T-helper 17 cell (primary cell): ENCODE measurements at places on chromosomes 2 and 18. TPM values are rescaled to one million over a fixed set of nuclear protein-coding genes. Genes with fewer than 3 reads are reported as not detected.
A peak's percentile ranks its signal among the peaks of the same experiment; 100 is the strongest.

DNA sequence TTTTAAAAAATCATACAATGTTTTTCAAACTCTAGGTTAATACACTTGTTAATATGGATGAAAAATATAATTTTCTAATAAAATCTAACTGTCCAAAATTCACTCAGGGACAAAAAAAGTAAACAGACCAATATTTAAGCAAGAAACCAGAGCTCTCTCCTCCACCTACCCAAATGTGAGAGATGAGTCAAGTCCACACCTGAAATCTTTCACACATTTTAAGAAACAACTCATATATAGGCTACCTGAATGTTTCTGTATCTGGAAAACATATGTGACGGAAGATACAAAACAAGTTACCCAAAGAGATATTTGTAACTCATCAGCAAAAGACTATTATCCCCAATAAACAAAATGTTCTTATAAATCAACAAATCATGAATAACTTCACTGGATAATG lies 20.2 kb downstream of the ZNF516 start:
- no peak for DNase-seq

DNA sequence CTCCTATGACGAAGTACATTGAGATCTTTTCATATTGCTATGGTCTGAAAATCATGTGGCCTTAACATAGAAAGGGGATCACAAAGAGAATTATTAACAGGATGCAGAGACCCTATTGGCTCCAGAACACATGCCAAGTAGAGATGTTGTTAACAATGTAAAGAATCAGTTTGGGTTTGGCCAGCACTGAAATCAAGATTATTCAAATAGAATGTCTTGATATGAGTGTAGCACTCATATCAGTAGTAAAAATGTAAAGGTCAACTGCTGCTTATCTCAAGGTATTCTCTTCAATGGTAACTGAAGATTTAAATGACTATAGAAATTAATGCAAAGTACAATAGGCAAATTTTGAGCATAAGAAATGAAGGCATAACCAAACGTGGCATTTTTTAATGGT lies 262.8 kb downstream of the PTH2R start:
- DNase-seq: no peak

DNA sequence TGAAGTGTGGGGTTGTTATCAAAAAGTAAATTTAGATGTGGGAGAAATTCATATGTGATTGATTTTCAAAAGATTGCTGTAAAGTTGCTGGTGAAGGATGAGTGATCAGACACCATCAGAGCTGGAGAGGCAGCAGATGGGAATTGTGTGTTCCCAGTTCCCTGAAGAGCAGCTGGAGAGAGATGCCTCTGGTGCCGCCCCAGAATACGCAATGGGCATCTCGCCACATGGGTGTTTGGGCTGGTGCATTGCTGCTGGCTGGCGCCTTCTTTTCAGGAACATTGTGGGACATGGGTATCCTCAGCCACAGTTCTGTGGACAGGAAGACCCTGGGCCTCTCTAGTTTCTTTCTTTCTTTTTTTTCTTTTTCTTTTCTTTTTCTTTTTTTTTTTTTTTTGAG lies 11.9 kb downstream of the ATG4B start:
- DNase-seq: no peak

GRCh38 chr18:12571630-12572029 lies 86.3 kb downstream of the SPIRE1 start:
- no peak for DNase-seq

DNA sequence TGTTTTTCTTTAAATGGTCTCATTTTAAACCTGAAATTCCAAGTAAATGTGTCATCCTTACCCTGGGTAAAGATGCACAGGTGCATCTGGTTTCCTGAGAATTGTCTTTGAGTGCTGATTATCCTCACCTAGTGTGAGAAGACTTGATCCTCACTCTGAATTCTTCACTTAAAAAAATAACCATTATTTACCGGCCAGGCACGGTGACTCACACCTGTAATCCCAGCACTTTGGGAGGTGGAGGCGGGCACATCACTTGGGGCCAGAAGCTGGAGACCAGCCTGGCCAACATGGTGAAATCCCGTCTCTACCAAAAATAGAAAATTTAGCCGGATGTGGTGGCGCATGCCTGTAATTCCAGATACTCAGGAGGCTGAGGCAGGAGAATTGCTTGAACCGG lies 9.9 kb upstream of the WNT6 start:
- DNase-seq: no peak

GRCh38 chr2:110747522-110748488 lies 15.4 kb downstream of the ACOXL start:
- no peak for DNase-seq

DNA sequence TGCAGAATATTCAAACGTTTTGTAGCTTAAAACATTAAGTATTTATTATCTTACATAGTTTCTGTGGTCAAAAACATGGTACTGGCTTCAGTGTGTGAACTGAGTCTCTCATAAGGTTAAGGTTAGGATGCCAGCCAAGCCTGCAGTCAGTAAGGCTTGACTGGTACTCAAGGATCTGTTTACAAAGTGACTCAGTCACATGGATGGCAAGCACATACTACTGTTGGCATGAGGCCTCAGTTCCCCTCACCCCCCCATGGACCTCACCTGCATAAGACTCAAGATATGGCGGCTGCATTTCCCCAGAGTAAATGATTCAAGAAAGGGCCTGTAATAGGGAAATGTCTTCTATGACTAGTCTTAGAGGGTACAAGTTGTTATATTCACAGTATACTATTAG lies 1167.5 kb downstream of the DPP10 start:
- DNase-seq: no peak

- DNase-seq: no peak
Measured at GRCh38 chr2:233976690-233977294, 59.6 kb downstream of the TRPM8 start.

DNA sequence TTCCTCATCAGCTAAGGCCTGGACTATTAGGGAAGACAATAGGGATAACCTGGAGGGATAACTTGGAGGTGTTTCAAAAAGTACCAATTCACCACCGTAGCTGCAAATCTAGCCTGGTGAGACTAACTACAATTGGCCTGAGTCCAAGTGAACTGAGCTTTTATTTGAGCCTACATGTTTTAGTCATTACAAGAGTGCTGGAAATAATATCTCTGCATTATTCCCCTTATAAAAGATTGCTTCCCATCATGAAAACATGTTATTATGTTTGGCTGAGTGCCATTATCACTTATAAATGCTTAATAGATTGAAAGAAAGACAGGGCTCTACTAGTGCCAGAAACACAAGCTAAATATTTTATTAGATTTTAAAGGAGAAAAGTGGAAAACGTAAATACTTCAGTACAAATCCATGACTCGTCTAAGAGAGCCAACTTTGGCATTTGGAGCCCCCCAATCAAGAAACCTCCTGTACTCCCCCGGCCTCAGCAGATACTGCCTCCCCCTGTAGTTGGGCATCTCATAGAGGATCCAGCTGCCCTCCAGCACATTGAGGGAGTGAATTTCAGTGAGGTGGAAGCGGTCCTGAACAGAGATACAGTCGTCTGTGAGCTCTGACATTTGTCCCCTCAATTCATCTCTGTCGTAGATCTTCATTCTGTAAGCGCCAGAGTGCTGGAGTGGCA lies 3.6 kb downstream of the CRYGB start:
- no peak for DNase-seq

GRCh38 chr2:43265001-43265400 lies 38.6 kb upstream of the ZFP36L2 start:
- DNase-seq: no peak

DNA sequence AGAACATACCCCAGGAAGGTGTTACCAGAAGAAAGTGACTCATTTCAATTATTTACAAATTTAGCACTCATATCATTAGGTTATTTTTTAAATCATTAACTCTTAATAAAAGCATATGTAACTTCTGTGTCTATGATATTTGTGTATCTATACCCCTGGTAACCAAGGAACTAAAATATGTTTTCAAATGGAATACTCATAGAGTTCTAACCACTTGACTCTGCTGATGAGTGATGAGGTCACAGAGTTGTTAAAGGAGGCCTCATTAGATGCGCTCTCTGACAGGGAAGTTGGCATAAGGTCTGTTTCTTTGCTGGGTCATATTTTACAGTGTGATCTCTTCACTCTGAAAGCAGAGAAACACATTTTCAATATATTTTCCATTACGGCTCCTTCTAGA lies 73.4 kb downstream of the CCDC150 start:
- no peak for DNase-seq

DNA sequence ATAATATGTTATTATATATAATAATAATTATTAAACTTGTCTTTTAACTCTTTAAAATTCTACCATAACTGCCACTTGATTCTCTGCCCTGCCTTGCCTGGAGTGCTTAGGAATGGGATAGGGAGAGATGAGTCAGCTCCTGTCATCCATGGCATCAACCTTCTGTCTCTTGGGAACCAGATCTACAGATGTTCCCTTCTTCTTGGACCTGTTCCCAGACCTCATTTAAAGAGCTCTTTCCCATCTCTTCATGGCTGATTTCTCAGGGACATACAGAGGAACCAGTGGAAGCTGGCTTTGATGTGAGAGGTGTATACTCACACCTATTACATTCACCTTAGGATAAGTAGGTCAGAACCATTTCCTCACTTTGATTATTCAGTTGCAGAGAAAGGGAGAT lies 155.3 kb upstream of the MYO3B start:
- DNase-seq: no peak

- peak; percentile 5 for DNase-seq
Measured at GRCh38 chr2:100104718-100105677, 37.4 kb downstream of the AFF3 start.

- DNase-seq: no peak
Measured at GRCh38 chr18:6203791-6204190, 210.9 kb downstream of the L3MBTL4 start.

- peak; percentile 32 for DNase-seq
Measured at GRCh38 chr18:58687871-58688308, 16.6 kb downstream of the MALT1 start.

DNA sequence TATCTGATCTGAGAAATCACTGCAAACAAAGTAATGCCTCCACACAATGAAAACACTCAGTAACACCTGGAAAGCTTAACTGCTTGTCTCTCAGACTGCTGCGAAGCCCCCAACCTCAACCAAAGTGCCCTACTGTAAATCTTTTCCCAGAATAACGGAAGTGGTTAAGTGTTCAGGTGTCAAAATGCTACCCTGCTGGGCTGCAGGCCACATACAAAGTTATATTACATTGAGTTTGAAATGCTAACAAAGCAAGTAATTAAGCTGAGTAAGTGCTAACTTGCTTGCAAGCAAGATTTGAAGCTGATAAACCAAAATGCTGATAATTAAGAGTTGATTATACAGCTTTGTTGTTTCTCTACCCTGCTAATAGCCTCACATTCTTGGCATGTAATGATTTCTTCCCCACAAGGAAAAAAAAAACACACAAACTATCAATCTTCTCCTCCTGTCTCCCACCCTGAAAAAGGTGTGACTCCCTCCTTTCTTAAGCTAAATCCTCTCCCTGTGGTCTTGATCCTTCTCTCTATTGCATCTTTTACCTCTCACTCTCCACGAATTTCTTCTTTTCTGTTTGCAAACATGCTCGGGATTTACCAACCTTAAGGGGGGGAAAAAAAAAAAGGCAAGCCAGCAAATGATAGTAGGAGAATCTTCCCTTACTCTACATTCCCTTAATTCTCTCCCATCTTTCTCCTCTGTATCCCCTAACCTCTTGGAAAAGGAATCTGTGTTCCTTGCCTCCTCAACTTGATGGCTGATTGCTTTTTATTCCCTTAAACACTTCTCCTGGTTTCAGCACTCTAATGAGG lies 266.8 kb upstream of the SIX3 start:
- no peak for DNase-seq

- DNase-seq: no peak
Measured at GRCh38 chr2:8193146-8193545, 488.7 kb upstream of the ID2 start.

GRCh38 chr2:210776756-210777155 lies 220.4 kb downstream of the CPS1 start:
- DNase-seq: no peak

GRCh38 chr2:152477347-152478092 lies 142.5 kb downstream of the FMNL2 start:
- no peak for DNase-seq

GRCh38 chr2:12070581-12070980 lies 324.1 kb downstream of the LPIN1 start:
- DNase-seq: no peak

GRCh38 chr2:196449083-196449482 lies 190.4 kb upstream of the CCDC150 start:
- DNase-seq: no peak

DNA sequence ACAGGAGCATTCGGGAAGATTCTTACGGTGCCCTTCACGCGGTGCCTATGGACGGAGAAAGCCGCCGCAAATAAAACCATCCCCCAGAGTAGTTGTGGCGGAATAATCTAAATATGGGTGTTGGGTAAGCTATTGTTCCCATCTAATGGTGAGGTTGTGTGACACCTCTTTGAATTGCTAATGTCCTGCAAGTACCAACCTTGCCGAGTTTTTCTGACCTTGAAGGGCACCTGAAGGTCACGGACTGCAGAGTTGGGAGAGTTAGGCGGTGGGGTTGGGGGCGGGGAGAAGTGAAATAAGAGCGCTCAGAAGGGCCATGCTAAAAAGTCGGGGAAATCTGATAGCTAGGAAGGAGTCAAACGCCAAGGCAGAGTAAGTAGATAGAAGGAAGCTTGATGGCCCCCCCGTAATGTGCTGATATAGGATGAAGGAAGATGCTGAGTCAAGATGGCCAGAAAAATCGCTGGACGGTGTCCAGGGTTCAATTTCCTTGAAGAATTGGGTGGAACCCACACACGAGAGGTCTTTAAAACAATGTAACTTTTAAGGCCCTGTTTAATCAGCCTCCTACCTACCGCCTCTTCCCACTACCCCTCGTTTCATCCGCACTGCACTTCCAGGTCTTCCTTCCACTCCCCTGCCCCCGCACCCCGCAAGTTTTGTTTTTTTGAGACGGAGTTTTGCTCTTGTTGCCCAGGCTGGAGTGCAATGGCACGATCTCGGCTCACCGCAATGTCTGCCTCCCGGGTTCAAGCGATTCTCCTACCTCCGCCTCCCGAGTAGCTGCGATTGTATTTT lies 600 bp downstream of the KATNAL2 start:
- no peak for DNase-seq

DNA sequence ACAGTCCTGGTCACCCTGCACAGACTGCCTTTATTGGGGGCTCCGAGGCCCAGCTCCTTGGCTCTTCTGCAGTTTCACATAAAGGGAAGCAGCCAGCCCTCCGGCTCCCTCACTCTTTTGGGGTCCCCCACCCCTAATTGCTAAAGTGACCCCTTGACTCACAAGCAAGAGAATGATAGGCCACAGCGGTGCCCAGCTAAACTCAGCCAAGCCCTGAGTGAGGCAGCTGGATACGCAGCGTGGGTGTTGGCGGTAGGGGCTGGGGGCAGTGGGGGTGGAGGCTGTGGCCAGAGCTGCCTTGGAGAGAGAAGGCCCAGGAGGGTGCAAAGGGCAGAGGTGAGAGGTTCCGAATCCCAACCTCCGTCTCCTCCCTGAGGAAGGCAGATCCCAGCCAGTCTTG lies 25.5 kb upstream of the ALPP start:
- DNase-seq: no peak

- DNase-seq: no peak
Measured at GRCh38 chr2:166090346-166090745, 37.5 kb downstream of the SCN1A start.

Gene SLC19A3
- not detected for total RNA-seq

Gene NLRC4
- 0.10 TPM for total RNA-seq

Gene C2orf92
- total RNA-seq: 13.5 TPM

Gene SH3RF3
- 0.16 TPM for total RNA-seq

Gene POTEC
- total RNA-seq: not detected

Gene REG1B
- total RNA-seq: not detected

Gene SALL3
- total RNA-seq: not detected

Gene CCDC74A
- 2.3 TPM for total RNA-seq

Gene C2orf78
- total RNA-seq: not detected

Gene SMYD1
- not detected for total RNA-seq

Gene XRCC5
- 151 TPM for total RNA-seq

Gene ABCG8
- total RNA-seq: not detected

Gene RTP5
- total RNA-seq: 0.12 TPM
